ENCODE measurements at places on chromosomes 3 and 15.

- no peak for DNase-seq
These were observed 28.8 kb downstream of the APBA2 start for GRCh38 chr15:28914483-28915023.

DNA sequence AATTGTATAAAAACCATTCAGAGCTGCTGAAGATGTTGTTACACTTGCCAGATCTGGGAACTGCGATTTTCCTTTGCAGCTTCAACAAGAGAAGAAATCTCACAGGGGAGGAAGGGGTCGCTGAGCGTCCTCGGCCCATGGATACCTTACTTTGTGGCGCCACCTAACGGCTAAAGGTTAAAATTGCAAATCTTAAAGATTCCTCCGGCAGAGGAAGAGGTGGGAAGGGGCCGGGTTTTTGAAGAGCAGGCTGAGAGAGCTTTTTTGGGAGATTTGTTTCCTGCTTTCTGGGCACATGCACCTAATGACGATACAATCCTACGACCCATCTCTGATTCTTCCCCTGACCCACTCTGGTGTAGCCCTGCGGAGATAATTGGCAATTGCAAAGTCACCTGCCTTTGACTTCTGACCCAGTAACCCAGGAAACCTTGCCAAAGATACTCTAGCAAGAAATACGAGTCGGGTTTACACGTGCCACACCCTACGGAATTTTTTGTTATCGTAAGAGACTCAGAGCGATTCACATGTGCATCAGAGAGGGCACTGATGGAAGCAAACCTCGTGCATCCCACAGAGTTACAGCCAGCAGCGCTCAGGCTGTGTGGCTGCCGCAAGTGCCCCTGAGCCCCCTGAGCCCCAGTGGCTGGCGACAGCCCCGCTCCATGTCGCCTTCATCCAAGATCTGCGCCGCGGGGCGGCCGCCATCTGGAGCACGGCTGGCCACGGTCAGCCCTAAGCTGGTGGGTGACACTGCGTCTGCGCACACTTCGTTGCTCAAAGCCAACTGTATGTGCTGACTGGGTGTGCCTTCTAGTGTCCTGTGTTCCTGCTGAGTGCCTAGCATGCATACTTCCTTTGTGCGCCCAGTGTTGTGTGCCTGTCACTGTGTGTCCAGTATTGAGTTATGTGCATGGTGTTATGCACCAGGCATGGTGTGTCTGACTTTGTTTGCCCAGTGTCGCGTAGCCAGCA is 55.2 kb upstream of the CHRNA7 start:
- peak; percentile 37 for DNase-seq

GRCh38 chr3:5809586-5810246 is 622.2 kb downstream of the EDEM1 start:
- DNase-seq = no peak

GRCh38 chr15:88710027-88710715 is 71.4 kb downstream of the ISG20 start:
- no peak for DNase-seq

DNA sequence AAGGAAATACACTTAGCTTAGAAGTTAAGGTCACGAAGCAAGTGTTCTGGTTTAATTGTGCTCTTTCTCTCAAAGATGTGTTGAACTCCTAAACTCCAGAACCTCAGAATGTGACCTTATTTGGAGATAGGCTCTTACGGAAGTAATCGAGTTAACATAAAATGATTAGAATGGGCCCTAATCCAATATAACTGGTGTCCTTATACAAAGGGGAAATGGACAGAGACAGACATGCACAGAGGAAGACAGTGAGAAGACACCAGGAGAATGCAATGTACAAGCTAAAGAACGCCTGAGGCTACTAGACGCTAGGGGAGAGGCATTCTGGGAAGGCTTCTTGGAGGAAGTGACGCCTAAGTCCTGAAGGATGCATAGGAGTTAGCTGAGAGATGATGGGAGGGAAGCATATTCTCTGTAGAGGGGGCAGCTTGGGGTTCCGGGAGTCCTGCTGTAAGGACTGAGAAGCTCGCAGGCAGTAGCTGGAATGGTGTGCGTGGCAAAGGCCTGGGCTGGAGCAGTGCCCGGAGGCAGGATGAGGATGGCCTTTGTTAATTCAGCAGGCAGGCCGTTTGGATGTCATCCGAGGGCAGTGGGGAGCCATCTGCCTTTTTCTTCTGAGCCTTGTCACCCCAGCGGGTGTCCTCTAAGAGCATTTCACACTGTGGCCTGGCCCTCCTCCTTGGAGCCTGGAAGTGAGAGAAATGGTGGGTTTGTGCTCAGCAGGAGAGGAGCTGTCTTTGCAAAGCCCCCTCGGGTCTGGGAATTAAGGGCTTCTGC is 513.4 kb downstream of the SHQ1 start:
- no peak for DNase-seq

DNA sequence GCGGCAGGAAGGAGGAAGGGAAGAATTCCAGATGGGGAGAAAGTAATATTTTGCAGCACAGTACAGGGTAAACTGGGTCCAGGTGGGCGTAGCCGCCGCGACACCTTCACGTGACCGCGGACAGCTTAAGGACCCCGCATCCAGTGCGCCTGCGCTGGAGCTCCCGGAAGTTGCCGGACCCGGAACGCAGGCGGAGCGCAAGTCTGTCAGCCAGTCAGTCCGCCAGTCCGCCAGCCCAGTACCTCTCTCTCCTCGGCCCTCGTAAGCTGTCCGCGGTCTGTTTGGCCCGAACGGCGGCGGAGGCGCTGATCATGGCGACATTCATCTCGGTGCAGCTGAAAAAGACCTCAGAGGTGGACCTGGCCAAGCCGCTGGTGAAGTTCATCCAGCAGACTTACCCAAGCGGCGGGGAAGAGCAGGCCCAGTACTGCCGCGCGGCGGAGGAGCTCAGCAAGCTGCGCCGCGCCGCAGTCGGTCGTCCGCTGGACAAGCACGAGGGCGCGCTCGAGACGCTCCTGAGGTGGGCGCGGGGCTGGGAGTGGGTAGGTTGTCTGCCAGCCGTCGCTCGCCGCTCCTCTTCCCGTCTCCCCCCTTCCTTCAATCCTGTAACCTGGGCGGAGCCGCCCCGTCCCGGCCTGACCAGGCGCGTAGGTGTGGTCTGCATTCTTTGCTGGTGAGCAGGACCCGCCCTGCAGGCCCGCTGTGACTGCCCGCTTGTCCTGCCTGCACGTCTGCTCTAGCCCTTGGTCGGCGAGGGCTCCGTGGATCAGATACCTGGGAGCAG is at the start of gene PDCD6IP:
Gene PDCD6IP, plus strand, starts transcription at position 213 of the 784 bp plus-strand sequence. Its CDS starts 99 bp downstream, at position 312.
- DNase-seq = peak; percentile 96

DNA sequence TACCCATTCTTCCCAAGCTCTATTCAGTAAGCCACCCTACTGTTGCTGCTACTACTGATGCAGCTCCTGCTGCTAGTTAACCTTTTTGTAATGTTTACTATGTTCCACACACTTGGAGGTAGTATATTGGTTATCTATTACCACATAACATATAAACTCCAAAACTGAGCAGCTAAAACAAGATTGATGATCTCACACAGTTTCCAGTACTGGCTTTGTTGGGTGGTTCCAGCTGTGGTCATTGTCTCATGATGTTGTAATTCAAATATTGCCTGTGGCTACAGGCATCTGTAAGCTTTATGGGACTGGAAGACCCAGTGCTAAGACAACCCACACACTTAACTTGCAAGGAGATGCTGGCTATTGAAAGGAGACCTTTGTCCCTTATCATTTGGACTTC is 556.2 kb upstream of the SUCLG2 start:
- no peak for DNase-seq

DNA sequence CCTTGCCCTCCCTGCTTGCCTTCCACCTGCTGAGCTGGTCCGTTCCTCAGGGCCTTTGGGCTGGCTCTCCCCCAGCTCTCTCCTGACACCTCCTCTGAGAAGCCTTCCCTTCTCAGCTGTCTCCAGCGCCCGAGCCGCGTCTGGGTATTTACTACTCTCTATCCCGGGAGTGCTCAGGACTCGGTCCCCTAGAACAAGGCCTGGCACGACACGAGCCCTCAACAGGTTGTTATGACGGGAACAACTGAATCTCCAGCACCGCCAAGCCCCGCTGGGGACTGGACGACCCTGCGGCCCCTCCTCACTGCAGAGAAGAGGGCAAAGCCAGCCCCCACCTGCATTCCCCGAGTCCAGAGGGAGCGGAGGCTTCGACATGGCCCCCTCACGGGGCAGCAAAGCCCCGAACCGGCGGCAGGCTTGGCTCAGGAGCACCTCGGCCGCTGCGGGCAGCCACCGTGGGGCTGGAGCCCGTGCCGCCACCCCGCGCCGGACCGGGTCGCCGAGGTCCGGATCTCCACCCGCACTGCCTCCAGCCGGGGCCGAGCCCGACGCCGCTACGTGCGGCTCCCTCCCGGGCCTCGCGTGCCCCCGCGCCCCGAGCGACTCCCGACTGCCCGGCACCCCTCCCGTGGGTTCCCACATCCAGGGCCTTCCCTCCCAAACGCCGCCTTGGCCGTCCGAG is 792 bp downstream of the TPRA1 start:
- DNase-seq = no peak

- DNase-seq = no peak
These were observed 739 bp downstream of the SNRPN start for GRCh38 chr15:24955531-24955921.

DNA sequence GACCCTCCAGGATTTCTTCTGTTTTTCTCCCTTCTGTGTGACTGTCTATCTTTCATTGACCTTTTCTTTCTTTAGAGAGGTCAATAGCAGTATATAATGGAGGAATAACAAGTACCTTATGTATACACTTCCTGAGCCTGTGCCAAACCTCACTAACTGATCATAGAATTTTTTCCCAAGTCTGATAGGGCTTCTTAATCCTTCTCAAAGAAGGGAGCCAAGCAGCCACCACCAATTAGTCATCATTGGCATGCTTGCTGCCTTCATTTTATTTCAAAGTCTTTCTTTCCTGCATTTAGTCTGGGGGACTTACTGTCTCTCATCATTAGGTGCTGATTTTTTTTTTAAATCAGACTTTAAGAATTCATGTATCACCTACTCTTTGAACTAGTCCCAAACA is 327.0 kb downstream of the FEZF2 start:
- DNase-seq = no peak

DNA sequence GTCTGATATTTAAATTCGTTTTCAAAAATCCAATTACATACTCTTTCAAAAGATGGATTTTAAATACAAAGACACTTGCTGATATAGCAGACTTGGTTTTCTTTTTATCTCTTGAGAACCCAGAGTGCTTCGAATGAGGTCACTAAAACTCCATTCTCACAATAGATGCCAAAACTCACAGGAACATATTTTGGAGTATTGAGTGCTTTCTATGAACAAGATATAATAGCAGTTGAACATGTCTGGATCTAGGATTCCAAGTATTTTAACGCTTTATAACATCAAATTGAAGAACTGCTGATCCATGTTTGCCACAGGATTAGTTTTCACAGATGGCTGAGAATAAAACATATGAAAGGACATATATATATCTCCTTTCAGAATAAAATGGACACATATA is 113.2 kb downstream of the SAMMSON start:
- no peak for DNase-seq

- no peak for DNase-seq
These were observed 262.3 kb upstream of the HES1 start for GRCh38 chr3:193873426-193874201.

GRCh38 chr3:13143381-13144004 is 70.3 kb upstream of the IQSEC1 start:
- no peak for DNase-seq

- DNase-seq = no peak
These were observed 13.0 kb upstream of the UBR1 start for GRCh38 chr15:43118829-43119228.

DNA sequence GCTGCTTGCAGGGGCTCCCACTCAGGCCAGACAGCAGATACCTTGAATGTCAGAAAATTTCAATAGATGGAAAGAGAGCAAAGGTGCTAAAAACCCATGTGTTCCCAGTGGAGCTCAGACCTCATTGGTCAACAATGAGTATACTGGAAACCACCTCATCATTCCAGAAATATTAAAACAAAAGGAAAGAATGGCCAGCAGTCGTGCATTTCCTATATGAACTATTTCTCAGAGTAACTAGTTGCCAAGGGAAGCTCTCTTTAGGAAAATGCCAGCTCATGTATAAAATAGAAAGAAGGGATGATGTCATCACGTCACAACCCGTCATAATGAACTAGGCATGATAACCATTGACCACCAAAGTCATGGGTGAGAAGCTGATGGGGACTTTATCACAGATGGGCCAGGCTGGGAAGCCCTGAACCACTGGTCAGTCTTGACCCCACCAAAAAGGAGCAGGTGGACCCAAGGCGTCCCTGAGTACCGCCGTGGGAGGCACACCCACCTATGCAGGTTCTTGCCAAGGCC is 17.5 kb downstream of the DNAJB8 start:
- DNase-seq = no peak

DNA sequence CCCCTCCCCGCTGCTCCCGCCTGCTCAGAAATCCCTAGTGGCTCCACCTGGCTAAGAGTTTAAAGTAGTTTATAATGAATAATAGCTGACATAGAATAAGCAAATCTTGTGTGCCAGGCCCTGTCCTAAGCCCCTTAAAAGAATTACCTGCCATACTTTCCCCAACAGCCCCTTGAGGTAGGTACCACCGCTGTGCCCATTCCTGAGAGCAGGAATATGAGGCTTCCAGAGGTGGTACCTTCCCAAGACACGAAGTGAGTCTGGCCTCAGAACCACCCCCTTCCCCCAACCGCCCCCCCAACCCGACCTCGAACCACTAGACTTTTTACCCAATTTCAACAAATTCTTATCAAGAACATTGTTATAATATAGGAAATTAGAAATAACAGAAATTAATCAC is 1.2 kb downstream of the ABHD6 start:
- no peak for DNase-seq

DNA sequence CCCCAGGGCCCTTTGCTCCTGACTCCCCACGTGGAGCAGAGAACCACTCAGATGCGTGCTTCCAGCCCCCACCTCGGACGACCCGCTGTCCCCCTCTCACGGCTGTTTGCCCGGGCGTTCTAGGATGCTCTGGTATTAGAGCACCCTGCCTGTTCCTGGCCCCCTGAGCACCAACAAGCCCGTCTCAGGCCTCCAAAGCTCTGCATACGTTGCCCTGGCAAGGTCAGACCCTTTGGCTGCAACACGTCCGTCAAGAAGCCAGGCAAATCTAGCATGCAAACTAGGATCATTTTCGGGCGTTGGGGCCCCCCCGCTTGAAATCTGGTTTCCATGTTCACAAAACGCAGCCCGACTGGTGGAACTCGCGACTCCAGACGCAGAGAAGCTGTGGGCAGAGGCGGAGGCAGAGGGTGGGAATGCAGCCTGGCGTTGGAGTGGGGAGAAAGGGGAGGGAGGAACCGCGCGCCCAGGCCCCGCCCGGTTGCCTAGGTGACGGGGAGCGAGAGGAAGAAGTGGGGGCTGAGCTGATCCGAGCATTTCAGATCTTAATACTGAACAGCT is 86.2 kb upstream of the PIAS1 start:
- DNase-seq = peak; percentile 62

DNA sequence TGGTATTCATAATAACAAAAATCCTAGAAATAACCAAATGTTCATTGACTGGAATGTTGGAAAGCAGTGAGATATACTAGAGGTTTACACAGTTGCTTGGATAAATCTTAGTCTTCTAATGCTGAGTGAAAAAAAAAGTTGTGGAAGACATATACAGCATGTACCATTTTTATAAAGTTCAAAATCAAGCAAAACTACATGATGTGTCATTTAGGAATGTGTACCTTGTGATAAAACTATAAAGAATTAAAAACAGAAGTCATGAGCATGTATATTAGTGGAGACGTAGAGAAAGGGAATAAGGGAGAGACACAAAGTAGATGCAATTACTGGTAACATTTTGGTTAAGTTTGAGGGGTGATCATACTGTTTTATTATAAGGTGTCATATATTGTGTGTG is 45.2 kb downstream of the FBXL2 start:
- no peak for DNase-seq
